ENCODE measurements at places on chromosomes 11 and 22.

DNA sequence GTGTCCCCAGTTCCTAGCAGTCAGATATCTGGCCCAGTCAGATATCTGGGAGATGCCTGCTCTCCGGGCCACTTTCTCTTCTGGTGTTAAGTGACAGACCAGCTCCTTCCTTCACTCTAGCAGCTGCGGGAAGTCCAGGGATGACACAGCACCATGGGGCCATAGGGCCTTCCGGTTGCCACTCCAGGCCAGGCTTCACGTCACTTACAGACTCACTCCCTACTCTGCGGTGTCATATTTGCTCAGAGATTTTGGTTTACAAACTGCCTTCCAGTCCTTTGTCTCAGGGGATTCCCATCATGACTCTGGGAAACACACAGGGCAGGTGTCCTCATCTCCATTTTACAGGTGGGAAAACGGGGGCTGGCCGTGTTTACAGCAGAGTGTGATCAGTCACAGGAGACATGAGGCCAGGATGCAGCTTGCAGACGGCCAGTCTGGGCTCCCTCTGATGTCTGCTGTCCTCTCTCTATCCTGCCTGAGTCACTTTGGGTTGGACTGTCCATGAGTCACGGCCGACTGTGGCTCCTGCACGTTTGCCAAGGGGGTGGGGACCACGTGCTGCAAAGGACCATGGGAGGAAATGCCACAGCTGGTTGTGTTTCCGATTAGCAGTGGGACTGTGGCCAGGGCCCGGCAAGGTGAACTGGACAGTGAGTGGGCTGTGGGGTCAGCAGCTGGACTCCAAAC lies 8.2 kb upstream of the TBC1D22A start:
- peak; percentile 86 for DNase-seq

DNA sequence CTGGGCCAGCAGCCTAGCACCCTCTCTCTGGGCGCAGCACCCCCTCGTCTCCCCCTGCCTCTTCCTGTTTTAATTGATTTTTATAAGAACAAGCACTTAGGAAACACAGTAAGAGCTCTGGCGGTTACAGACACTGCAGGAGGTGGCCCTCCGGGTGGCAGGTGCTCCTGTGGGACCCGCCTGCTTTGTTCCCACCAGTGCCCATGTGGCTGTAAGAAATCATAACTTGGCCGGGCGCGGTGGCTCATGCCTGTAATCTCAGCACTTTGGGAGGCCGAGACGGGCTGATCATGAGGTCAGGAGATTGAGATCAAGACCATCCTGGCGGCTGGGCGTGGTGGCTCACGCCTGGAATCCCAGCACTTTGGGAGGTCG lies 18.4 kb downstream of the TSPAN4 start:
- DNase-seq, result no peak

- no peak for DNase-seq
Observed at GRCh38 chr11:105108247-105108646, 31.3 kb downstream of the CARD18 start.

GRCh38 chr11:15758857-15759465 lies 597.4 kb downstream of the SOX6 start:
- DNase-seq, result no peak

GRCh38 chr11:71286701-71287643 lies 34.6 kb upstream of the SHANK2 start:
- peak; percentile 89 for DNase-seq

Measured in fibroblast of the conjunctiva (primary cell).